ENCODE measurements at places on chromosomes 1 and 21.
A peak's percentile ranks its signal among the peaks of the same experiment; 100 is the strongest.

GRCh38 chr1:34744851-34745250 is 10.0 kb upstream of the GJB5 start:
- DNase-seq = no peak

- no peak for DNase-seq
Measured at GRCh38 chr1:110262296-110262695, 52.2 kb downstream of the KCNC4 start.

- DNase-seq = no peak
Measured at GRCh38 chr1:220184506-220184905, 87.7 kb downstream of the RAB3GAP2 start.

DNA sequence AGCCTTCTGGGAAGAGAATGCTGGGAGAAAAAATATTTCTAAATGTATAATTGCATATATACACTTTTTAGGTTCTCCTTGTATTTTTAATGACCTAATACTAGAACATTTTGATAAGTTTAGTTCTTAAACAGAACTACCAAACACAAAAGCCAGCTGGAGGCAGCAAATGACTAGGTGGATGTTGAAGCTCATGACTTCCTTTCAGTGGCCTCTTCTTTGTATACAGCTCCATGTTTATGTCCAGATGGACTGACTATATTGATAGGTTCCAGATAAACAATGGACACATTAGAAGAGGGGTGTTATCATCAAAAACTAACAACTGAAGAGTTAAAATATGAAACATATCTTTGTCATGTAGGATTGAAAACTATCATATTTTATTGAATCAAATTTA is 52.5 kb downstream of the LRRC8D start:
- DNase-seq = no peak

GRCh38 chr1:107668762-107669161 is 296.2 kb downstream of the VAV3 start:
- DNase-seq = no peak

DNA sequence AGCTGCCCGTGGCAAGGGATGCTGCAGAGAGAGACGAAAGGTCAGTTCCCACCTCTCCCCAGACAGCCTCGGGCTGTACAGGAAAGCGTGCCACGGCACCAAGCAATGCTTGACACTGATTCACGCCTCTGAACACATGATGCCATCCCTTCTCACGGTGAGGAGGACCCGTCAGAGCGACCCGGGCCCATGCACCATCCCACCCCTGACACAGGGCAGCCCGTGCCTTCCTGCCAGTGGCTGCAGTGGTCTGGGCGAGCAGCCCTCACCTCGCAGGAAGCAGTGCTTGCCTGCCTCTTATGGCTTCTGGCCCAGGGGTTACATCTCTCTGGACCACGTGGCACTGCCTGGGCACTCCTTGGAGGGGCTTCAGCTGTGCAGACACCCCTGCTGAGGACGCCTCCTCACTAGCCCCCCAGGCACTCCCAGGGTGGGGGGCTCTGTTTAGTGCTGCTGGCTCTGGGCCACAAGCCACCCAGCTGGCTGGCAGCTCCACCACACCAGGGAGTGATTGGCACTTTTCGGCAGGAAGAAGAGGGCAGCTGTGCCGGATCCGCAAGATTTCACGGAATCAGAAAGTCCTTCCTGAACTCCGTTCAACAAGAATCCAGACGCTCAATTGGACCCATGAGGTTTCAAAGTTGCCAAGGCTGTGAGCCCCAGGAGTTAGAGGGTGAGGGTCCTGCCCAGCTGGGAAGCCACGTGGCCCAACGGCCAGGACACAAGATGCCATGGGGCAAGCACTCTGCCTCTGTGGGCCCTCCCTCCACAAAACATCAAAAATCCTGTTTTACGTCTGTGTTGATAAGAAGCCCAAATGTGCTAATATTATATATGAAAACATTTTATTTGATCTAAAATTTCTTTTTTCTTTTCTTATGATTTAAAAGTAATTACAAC is 34.8 kb upstream of the SLC19A1 start:
- no peak for DNase-seq

DNA sequence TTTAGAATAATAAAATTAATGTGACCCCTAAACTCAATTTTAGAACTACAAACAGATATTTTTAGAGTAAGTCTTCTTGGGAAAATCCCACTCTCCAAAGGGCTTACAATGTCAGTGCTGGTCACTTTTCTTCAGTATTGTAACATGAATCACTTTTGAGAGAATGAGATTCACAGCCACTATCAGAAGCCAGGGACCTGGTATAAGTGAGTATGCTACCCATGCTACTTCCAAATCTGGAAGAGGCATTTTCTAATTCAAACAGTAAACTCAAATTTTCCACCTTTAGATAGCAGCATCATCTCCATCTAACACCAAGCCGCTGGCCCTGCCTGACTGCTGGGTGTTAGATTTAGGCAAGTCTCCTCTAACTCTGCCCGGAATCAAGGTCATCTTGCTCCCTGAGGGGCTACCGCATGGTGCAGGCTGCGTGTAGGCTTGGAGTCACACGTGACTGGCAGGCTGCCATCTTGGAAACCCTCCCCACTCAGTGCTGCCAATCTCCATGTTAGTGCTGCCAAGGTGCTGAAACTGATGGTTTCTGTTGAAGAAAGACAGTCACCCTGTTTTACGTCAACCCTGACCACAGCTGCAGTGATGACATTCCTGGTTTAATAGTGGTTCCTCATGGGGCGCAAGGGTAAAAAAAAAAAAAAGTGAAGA is 882.9 kb upstream of the B3GALT2 start:
- DNase-seq = peak; percentile 95

GRCh38 chr1:244112636-244113035 is 61.6 kb downstream of the ZBTB18 start:
- no peak for DNase-seq

DNA sequence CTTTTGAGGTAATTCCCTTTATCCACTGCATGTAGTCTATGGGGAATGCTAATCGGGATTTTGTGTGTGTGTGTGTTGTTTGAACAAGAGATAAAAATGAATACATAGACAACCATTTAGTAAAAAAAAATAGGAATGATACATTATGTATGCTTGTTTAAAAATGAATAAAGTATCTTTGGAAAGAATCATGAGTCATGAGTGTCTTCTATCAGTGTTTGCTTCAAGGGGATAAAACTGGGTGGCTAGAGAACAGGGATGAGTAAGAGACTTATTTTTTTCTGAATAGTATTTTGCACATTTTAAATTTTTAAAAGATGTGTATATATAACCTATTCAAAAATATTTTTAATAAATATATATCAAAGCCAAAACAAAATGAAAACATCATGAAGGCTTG is 839.4 kb upstream of the ADGRL4 start:
- peak; percentile 29 for DNase-seq

DNA sequence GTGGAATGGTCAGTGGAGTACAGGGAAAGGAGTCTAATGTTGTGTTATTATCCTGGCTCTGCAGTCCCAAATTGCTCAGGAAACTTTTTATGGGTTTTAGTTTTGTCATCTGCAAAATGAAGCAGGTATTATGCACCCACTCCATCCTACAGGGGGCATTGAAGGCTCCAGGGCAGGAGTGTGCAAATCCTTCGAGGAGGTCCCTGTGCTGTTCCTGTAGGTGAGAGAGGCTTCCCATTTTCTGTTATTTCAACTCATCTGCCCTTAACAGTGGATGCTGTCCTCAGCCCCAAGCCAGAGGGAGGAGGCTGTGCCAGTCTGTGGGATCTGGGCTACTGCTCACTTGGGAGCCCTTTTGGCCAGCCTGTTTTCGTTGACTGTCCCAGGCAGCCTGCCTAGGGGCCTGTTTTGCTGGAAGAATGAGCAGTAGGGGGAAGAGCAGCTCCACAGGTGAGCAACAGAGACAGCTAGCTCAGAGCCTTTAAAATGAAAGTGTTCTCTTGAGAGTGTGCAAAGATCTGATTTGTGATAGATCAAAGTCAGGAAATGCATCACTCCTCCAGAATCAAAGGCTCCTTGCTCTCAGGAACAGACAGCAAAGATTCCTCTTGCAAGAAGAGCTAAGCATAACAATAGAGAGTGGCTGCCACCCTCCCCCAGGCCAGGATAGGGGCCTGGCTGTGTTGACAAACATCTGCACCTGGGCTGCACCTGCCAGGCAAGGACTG is 317.6 kb upstream of the PROX1 start:
- DNase-seq = no peak

- no peak for DNase-seq
Measured at GRCh38 chr1:47418681-47419325, 2.7 kb downstream of the FOXE3 start.
